ENCODE measurements at places on chromosomes 4 and X. TPM values are rescaled to one million over a fixed set of nuclear protein-coding genes. Genes with fewer than 3 reads are reported as not detected.

The MAGEA1 gene
- total RNA-seq = not detected

The TNMD gene
- total RNA-seq = not detected

The OTC gene
- total RNA-seq = 1.2 TPM

The TENM3 gene
- 21.4 TPM for total RNA-seq

The SEL1L3 gene
- total RNA-seq = 61.5 TPM

The SHROOM2 gene
- total RNA-seq = 5.4 TPM

The MUC7 gene
- total RNA-seq = not detected

The MYOZ2 gene
- under 0.01 TPM for total RNA-seq

The PPEF2 gene
- under 0.01 TPM for total RNA-seq

The MGAT4D gene
- total RNA-seq = not detected

The HPGDS gene
- not detected for total RNA-seq

The CENPVL2 gene
- total RNA-seq = not detected

The RPS6KA6 gene
- 0.99 TPM for total RNA-seq

The NAP1L3 gene
- total RNA-seq = 0.44 TPM

The KIF4A gene
- total RNA-seq = 1.8 TPM

DNA sequence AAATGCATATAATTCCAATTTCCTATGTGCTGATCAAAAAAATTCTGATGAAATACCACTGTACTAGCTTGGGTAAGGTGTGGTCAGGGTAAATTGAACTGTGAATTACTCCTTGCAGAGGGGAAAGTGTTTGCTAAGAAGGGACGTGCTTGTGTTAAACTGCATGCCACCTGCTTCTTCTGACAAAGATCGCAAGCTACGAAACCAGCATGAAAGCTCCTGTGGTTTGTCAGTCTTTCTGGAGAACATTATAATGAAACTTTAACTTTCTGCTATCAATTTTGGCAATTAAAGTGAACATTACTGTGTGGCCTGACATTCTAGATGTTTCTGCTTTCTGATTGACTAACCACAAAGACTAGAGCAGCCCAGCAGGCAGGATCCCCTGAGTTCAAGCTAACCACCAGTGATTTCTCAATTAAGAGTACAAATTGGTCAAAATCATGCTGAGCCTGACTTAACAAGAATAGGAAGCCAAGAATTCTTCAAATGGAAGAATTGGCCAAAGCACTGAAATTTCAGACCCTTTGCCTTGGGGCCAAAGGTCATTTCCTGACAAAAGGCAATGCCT is 239.0 kb downstream of the SLITRK2 start:
- no peak for DNase-seq

- DNase-seq = no peak
These were observed 76.8 kb downstream of the DCHS2 start for GRCh38 chr4:154414796-154415195.

GRCh38 chr4:66572949-66573348 is 902.7 kb upstream of the EPHA5 start:
- no peak for DNase-seq

- DNase-seq = no peak
These were observed 39.2 kb downstream of the FAM241A start for GRCh38 chr4:112184438-112184837.

GRCh38 chr4:34138385-34138784 is 2105.9 kb downstream of the ARAP2 start:
- DNase-seq = no peak

DNA sequence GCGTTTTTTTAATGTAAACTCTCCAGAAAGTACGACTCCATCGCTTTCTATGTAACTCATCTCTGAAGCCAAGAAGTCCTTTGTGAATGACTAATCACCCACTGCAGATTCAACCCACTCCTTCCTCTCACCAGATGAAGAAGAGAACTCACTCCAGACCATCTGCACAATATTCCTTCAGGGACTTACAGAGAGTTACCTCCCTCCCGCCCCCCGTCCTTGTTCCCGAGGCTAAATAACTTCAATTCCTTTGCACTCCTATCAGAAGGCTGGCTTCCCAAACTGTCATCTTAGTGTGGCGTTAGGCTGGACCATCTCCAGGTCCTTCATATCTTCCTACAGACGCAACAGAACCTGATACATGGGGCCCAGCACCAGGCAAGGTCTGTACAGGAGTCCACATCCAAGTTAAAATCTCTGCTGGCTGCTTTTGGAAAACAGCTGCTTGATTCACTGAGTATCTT is 82.4 kb downstream of the AFAP1 start:
- DNase-seq = no peak

DNA sequence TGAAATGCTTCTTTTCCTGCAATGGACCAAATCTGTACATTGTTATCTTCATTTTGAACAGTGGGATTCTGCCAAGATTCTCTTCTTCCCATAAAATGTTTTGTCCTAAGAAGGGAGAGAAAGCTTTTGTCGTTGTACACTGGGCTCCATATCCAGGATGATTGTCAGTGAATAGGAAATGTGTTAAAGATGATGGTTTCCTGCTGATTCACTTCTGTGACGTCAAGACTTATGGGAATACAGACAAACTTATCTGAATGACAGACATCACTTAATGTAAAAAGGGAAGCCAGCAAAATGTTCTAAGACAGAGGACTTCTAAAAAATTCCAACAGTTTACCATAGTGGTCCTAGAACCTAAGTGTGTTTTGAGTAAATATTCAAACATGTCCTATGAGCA is 53.7 kb upstream of the HPF1 start:
- DNase-seq = peak; percentile 75

- DNase-seq = no peak
These were observed 103.1 kb upstream of the NKX1-1 start for GRCh38 chr4:1509366-1509765.

DNA sequence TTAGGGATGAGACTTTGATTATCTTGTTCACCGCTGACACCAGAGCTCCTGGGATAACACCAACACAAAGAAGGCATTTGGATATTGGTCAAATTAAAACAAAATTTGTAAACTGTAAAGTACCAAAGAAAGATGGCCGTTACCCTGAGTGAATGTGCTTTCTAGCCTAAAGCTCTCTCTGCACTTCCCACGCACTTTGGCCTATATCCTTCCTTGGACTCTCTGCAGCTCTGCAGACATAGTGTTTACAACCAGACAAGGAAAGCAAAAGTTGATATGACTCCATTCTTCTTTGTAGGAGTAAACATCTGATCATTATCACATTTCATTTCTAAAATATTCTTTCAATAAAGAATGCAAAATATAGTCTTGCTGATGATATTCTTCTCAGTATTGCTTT is 44.8 kb upstream of the PITX2 start:
- DNase-seq = no peak

GRCh38 chrX:74507191-74507590 is 85.9 kb downstream of the SLC16A2 start:
- DNase-seq = no peak

DNA sequence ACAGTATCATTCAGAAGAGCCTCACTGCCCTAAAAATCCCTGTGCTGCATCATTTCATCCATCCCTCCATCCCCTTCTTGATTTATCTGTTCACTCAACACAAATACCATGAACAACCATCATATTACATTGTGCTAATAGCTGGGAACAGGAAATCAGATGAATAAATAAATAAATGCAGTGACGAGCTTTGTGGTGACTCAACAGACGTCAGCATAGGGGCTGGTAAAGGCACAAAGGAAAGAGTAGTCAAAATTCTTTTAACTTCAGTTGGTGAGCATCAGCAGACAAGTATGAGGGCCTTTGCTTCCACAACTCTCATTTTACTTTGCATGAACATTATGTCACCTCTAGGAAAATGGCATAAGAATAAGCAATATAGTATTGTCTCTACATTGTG is 65.5 kb downstream of the EDNRA start:
- peak; percentile 2 for DNase-seq

DNA sequence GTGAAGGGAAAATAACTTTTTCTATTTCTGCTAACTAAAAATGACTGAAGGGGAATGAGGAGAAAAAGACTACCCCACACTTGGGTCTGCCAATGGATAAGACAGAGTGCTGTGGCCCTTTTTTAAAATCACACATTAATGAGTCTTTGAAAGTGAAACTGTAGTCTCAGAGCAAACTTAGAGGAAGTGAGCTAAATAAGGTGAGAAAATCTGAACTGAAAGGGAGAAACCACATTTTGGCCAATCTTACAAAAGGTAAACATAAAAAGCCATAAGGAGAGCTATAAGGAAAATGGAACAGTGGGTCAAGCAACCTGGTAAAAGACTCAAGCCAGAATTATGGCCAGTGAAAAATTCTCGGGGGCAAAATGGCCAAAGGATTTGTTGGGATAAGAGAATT is 755.1 kb upstream of the IGFBP7 start:
- no peak for DNase-seq

- DNase-seq = no peak
These were observed 49.5 kb downstream of the HS6ST2 start for GRCh38 chrX:132908891-132909290.

DNA sequence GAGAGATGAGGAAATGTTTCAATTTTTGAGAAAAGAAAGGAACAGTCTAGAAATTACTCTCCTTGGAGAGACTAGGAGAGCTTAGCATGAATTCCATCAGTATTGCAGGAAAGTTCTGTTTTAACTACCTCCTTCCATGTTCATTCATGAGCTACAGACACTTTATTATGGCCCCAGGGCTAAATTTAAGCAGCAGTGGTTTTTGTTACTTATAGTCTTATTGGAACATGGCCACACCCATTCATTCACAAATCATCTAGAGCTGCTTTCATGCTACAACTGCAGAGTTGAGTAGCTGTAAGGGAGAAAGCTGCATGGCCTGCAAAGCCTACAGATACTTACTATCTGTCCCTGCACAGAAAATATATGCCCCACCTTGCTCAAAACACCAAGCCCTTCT is 81.7 kb downstream of the SHISA3 start:
- no peak for DNase-seq

GRCh38 chr4:150038335-150039076 is 39.7 kb upstream of the DCLK2 start:
- no peak for DNase-seq

- no peak for DNase-seq
These were observed 68.2 kb downstream of the DKK2 start for GRCh38 chr4:106967892-106968291.

- DNase-seq = no peak
These were observed 41.0 kb upstream of the JADE1 start for GRCh38 chr4:128768373-128768996.

DNA sequence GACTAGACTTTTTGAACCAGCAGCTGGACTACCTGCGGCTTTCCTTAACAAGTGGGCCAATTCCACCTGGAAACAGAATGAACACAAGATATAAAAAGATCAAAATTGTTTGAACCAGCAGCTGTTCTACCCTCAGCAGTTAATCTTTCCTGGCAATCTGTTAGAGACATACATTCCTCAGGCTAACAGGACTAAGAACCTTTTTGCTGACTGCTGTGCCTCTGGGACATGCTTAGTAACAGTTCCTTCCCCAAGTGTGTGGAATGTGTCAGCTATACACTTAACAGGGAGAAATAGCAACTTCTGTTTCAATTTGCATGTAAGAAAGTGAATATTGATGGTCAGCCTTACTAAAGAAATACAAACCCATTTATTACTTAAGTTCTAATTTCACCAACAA is 554.4 kb downstream of the ARAP2 start:
- DNase-seq = no peak

DNA sequence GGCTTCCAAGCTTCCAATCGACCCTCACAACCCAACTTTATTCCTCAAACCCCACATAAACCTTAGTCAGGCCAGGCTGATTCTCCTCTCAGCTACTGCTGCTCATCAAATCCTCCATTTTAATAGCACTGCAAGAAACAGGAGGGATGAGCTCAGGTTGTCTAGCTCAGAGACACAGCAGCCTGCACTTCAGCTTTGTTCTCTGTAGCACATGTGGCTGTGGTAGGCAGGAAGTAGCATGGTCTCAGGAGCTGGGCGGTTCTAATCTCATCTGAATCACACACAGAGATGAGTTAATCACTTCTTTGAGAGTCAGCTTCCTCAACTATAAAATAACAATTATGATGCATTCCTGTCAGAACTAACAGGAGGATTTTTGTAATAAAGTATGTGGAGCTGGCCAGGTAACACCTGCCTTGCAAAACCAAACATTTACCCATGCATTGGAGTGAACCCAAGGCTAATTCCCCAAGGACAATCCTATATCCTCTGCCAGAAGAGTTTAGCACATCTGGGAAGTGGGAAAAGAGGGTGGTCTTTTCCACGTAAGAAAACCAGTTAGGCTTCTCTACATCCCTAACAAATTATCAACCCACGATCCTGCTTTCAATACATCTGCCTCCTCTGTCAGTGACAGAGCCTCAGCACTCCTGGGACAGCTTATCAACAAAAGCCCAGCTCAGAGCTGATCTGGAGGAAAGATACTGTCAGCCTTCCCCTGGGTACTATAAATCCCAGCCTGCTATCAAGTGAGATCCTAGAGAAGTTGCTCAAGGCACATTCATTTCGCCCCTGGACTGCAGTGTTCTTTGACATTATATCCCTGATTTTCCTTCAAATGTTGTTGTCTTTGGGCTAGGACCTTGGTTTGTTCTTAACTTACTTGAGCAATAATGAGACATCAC is 32.8 kb downstream of the ELOVL6 start:
- peak; percentile 25 for DNase-seq

DNA sequence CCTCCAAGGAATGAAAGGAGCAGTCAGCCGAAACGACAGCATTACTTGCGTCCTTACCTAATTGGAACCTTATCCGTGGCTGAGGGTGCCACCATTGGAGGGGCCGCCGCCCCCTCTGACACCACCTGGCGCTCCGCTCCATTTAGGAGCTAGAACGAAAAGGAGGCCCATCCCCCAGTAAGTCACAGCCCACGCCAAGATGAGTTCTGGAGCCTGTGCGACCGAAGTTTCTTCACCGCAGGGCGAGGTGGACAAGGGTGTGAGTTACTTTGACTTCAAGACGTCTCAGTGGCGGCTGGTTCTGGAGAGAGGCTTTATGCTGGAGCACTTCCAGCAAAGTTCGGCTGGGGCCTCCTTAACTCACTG is 729 bp upstream of the IRF2 start:
- peak; percentile 53 for DNase-seq

- DNase-seq = peak; percentile 68
These were observed 28.4 kb downstream of the ZNF185 start for GRCh38 chrX:152926279-152926678.

DNA sequence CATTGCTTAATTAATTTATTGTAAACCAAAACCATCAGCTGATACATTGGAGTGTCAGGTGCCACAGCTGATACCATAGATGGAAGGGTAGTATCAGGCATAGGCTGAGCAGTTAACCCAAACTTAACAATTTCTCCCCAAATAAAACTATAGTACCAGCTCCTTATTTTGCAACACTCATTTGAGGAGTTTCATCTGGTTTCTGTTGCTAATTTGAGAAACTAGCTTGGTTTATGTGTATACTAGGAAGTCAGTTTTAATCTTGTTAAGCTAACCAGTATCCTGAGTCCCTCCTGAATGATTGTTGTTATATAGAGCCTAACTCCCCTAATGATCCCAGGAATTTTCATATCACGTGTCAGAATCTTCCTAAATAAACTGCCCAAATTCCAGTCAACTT is 12.7 kb downstream of the DCAF16 start:
- DNase-seq = no peak
